Naive thymus-derived CD8-positive, alpha-beta T cell (primary cell): ENCODE measurements at places on chromosomes 7 and 10. TPM values are rescaled to one million over a fixed set of nuclear protein-coding genes. Genes with fewer than 3 reads are reported as not detected.

Gene SLF2
- 9.7 TPM for polyA plus RNA-seq

DNA sequence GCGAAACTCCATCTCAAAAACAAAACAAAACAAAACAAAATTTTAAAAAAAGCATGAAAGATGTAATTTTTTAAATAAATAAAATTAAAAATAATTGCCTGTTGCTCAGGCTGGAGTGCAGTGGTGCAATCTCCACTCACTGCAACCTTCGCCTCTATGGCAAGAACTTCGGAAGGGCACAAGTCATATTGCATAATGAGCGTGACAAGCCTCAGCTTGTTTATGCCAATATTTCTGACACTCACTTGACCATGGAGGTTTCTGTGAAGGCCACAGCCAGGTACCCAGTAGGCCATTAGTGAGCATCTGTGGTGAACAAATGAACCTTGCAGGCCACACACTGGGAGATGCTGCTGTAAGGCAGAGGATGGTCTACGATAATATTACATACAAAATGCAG is 106.1 kb upstream of the KMT2C start:
- no peak for DNase-seq

GRCh38 chr10:90313576-90314325 is 544.1 kb downstream of the HTR7 start:
- no peak for DNase-seq

GRCh38 chr7:156898938-156899337 is 6.0 kb upstream of the LMBR1 start:
- no peak for DNase-seq

- DNase-seq: peak; percentile 63
Measured at GRCh38 chr7:70660154-70660818, 471.7 kb upstream of the GALNT17 start.

DNA sequence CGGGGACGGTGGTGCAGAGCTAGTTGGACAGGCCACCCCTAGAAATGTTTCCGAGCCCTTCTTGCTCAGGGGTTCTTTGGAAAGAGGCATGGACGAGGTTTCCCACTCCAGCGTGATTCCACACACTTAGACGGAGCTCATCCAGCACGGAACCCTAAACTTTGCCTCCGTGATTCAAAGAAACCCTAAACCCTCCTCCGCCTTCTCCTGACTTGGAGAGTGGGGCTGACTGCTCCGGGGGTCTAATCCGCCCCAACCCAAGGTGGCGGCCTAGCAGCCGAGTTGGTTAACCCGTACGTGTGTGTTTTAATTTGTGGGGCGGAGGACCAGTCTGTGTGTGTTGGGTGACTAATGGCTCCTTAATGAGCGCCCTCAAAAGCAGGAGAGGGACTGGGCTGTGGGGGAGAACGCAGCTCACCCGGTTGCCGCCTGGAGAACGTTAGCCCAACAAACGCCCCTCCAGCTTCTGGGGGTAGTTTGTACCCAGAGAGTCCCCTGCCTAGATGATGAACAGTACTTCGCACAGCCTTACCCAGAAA is 3.8 kb downstream of the NEUROG3 start:
- DNase-seq: no peak

DNA sequence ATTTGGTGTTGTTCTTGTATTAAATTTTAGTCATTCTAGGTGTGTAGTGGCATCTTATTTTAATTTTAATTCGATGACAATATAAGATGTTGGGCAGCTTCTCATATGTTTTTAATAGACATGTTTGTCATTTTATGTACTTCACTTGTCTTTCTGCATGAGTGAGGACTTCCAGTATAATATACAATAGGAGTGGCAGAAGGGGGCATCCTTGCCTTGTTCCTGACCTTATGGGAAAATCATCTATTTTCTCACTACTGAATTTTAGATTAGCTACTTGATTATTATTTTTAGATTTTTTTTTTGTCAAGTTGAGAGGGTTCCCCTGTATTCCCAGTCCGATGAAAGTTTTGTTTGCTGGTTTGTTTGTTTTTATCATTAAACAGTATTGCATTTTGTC is 495.2 kb upstream of the GRM3 start:
- DNase-seq: no peak

DNA sequence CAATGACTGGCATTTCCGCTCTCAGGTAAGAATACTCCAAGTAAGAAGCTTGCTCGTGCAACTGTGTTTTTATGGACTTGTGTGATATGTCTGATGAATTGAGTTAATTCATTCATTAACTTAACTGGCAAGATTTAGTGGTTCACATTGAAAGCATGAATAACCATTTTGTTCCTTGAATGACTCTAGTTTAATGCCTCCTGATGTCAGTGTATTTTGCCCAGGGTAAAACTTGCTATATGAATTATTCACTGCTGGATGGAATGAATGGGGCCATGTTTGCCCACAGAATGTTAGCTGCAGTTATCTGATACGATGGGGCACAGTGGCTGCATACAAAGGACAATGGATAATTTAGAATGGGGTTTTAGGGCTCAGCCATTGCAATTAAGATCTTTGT is 124.1 kb downstream of the ZNF365 start:
- DNase-seq: no peak

- no peak for DNase-seq
Measured at GRCh38 chr10:116168329-116168728, 104.7 kb downstream of the GFRA1 start.

- DNase-seq: no peak
Measured at GRCh38 chr10:86391236-86391840, 24.7 kb upstream of the GRID1 start.

DNA sequence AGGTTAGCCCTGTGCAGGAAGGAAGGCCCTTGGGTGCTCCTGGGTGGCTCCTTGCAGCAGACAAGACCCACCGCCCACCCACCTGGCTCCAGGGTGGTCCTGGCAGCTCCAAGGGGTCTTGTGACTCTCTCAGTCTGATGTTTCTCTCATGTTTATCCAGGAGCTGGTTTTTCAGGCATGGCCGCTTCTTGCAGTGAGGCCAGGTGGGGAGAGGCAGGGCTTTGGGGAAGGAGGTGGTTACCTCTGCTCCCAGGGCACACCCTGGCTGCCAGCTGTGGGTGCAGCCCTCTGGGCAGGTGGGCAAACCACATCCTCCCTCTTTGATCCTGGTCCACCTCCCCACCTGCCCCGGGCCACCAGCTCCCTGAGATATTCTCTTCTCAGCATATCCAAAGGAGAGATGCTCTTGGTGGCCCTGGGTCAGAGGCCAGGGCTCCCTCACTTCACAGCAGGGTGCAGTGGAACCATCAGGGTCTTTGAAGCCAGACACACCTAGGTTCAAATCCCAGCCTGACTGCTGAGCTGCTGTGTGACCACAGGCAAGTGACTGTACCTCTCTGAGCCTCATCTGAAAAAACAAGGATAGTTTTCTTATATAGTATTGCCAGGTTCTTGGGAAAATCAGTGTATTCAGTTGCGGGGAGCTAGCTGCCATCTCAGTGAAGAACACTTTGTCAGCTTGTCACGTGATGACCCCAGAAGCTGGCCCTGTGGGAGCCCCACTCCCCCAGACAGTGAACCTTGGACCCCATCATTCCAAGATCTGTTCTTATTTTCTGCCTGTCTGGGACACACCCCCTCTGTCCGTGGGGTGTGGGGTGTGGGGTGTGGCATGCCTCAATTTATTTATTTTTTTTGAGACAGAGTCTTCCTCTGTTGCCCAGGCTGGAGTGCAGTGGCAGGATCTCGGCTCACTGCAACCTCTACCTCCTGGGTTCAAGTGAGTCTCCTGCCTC is 11.5 kb downstream of the GTF2IRD1 start:
- DNase-seq: no peak

DNA sequence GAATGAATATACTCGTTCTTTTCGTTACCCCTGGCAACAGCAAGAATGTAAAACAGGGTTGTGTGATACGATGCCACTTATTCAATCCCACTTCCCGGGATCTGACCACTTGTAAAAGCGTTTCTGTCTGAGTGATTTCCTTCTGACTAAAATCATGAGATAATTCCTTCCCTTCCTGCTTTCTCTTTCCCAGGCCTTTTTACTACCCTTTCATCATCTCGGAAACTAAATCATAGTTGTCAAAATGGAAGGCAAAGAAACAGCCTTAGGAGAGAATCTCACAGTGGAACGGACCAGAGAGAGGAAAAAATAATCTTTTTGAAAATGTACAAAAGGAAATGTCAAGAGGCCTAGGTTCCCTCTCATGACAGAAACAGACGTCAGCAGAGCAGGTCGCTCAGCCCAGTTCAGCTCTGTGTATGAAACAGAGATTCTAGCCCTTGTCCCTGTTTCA is 29.8 kb downstream of the DIP2C start:
- no peak for DNase-seq

DNA sequence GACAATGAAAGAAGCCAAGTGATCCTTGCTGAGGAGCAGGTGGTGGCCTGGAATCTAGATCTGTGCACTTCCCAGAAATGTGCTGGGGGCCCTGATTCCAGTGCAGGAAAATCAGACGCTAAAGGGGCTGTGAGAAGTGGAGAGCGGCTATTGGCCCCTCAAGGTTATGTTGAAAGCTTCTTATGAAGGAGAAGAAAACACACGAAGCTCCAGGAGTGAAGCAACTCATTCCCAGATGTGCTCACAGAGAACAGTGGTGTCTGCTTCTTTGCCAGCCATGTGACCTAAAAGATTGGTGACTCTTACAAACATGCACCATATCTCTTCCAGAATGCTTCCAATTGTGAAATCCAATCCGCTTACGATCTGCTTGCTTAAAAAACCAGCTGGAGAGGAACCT is 679.3 kb upstream of the IGFBP3 start:
- no peak for DNase-seq

Gene LIPA
- polyA plus RNA-seq: 102 TPM

Gene SLC26A4
- polyA plus RNA-seq: not detected

Gene FGL2
- polyA plus RNA-seq: 3.1 TPM

Gene FAM25A
- polyA plus RNA-seq: not detected

GRCh38 chr10:116059320-116059719 is 213.7 kb downstream of the GFRA1 start:
- no peak for DNase-seq

Gene TMEM176A
- polyA plus RNA-seq: 0.18 TPM

Gene KIAA1549
- not detected for polyA plus RNA-seq

Gene PIK3CG
- 19.5 TPM for polyA plus RNA-seq

Gene DNMBP
- polyA plus RNA-seq: 1.1 TPM

- DNase-seq: no peak
Measured at GRCh38 chr10:106551501-106552062, 612.9 kb downstream of the SORCS1 start.

DNA sequence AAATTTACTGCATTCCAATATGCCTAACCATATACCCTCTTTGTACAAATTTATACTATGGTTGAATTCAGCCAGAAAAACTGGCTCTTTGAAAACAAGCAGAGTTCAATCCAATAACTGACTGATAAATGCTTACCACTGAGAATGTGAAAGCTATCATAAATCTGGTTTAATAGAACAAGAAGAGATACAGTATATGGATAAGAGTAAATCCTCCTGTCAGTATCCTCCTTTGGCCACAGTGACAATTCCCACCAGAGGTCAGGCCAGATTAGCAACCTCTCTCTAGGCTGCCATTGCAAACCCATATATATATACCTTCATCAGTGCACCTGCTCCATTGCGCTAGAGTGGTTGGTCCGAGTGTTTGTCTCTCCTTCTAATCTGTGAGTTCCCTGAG is 647.2 kb downstream of the GRM8 start:
- no peak for DNase-seq

Gene SPDYE2B
- not detected for polyA plus RNA-seq

Gene SDK1
- polyA plus RNA-seq: 0.20 TPM

DNA sequence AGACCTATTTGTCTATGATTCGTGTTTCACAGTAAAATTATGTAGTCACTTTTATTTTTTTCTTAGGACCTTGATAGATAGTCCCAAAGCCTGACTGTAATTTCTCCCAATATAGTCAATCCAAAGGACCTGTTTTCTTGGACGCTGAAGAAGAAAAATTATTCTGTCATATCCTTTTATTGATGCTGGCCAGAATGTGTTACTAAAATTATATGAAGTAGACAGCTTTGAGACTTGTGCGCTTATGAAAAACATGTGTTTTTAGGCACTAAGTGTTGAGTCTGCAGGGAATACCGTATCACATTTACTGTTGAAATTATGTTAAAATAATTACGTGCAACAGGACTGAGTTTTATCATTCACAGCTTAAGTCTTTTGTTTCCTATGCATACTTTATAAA is 17.9 kb downstream of the TES start:
- no peak for DNase-seq

GRCh38 chr7:130486954-130487436 is 4.9 kb upstream of the MEST start:
- no peak for DNase-seq

Gene ALOX5
- polyA plus RNA-seq: 0.31 TPM

DNA sequence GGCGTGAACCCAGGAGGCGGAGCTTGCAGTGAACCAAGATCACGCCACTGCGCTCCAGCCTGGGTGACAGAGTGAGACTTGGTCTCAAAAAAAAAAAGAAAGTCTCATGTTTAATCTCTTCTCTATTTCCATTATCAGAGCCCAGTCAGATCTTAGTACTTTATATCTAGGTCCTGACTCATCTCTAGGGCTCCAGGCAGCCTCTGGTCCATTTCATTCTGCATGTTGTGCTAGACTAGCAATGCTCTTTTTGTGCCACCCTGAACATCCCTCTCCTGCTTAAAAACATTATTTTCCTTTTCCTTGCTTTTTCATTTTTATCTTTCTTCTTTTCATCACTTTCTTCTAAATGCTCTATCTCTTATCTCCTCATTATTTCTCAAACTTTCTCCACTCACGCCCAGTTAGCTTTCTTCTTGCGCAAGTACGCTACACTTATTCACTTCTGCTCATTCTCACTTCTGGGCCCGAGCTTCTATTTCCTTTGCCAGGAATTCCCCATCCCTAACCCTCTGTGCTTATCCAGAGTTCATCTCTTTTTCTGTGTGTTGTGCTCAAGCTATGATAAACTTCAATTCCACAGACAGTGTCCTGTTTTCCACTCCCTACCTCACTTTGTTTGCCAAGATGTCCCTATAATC is 63.9 kb downstream of the BTAF1 start:
- DNase-seq: no peak

GRCh38 chr10:133364645-133365431 is 7.0 kb upstream of the FUOM start:
- no peak for DNase-seq

GRCh38 chr7:86469680-86470295 is 173.9 kb upstream of the GRM3 start:
- no peak for DNase-seq

Gene ELMO1
- 26.9 TPM for polyA plus RNA-seq
